ENCODE measurements at places on chromosomes 16 and 17. TPM values are rescaled to one million over a fixed set of nuclear protein-coding genes. Genes with fewer than 3 reads are reported as not detected.

- peaks cover 43% of the 10 kb centered on the region for H3K4me1 ChIP-seq
- H3K4me3 ChIP-seq: peak within 1 kb of the TSS; percentile 85
- H3K27me3 ChIP-seq: no peaks in the 10 kb centered on the region
- peak within 1 kb of the TSS; percentile 72 for H3K27ac ChIP-seq
- peak; percentile 85 for DNase-seq
Measured at GRCh38 chr17:38428112-38428642, at the start of gene ARHGAP23. ARHGAP23 (plus strand) TSS chr17:38428464; CDS start chr17:38428486, 22 bp downstream.

GRCh38 chr16:66516808-66517585 is 32.9 kb downstream of the TK2 start:
- peak overlapping the region; percentile 34 for H3K4me3 ChIP-seq
- no peaks in the 10 kb centered on the region for H3K27me3 ChIP-seq
- H3K27ac ChIP-seq: peak overlapping the region; percentile 97
- H3K4me1 ChIP-seq: peaks cover 80% of the 10 kb centered on the region

- H3K4me1 ChIP-seq: peaks cover 23% of the 10 kb centered on the region
- H3K36me3 ChIP-seq: no peaks in the 10 kb centered on the region
- H3K27me3 ChIP-seq: peaks cover 35% of the 10 kb centered on the region
- no peak for DNase-seq
- peak overlapping the region; percentile 42 for H3K4me3 ChIP-seq
Measured at GRCh38 chr17:30234964-30235363, 533 bp downstream of the SLC6A4 start.

DNA sequence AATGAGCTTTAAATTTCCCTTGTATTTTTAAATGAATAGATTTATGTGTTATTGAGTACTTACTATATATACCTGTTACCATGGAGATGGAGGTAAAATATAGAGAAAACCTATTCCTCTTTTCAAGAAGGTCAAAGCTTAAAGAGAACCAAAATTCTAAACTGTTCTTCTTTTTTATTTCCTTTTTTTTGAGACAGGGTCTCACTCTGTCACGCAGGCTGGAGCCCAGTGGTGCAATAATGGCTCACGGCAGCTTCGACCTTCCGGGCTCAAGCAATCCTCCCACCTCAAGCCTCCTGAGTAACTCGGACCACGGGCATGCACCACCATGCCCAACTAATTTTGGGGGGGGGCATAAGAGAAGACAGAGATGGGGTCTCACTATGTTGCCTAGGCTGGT is 25.0 kb upstream of the TMEM97 start:
- no peaks in the 10 kb centered on the region for H3K4me1 ChIP-seq
- no peak overlapping the region for H3K4me3 ChIP-seq
- H3K36me3 ChIP-seq: no peaks in the 10 kb centered on the region
- no peak for DNase-seq

- H3K27ac ChIP-seq: peak overlapping the region; percentile 39
- H3K4me1 ChIP-seq: peaks cover 17% of the 10 kb centered on the region
- H3K27me3 ChIP-seq: no peaks in the 10 kb centered on the region
- no peak for DNase-seq
- H3K36me3 ChIP-seq: no peaks in the 10 kb centered on the region
- H3K4me3 ChIP-seq: peak overlapping the region; percentile 2
Measured at GRCh38 chr17:28118362-28118761, 75.9 kb downstream of the NLK start.

GRCh38 chr16:11670171-11671131 is 2.2 kb downstream of the SNN start:
- H3K4me1 ChIP-seq: peaks cover 50% of the 10 kb centered on the region
- H3K27ac ChIP-seq: peak overlapping the region; percentile 74
- DNase-seq: no peak
- peak overlapping the region; percentile 85 for H3K4me3 ChIP-seq
- no peaks in the 10 kb centered on the region for H3K36me3 ChIP-seq

- H3K4me3 ChIP-seq: no peak overlapping the region
- no peak for DNase-seq
- H3K4me1 ChIP-seq: no peaks in the 10 kb centered on the region
- H3K27me3 ChIP-seq: no peaks in the 10 kb centered on the region
- no peaks in the 10 kb centered on the region for H3K36me3 ChIP-seq
Measured at GRCh38 chr17:41322094-41322902, 6.8 kb upstream of the KRTAP17-1 start.

DNA sequence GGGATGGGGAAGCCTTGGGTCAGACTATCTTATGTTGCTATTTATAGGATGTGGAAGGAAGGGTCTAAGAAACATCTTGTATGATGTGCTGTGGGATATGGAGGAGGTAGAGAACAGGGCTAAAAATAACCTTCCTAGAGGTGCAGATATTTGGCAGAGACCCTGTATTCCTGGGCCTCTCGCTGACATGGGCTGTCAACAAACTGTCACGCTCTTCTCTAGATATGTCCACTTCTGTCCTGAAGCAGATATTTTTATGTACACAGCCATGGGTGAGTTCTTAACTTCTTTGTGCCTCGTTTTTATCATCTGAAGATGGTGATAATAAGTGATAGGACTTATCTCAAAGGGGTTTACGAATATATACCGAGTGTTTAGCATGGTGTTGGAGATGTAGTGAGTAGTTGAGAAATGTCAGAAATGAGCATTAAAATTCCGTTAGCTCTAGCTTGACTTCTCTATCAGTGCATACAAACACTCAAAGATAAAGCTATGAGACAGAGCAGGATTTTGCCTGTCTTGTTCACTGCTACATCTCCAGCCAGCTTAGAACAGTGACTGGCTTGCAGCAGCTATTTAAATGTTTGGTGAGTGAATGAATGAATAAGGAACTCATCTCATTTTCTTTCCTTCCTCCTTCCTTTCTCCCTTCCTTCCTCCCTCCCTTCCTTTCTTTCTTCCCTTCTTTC is 2.9 kb upstream of the AQP8 start:
- no peaks in the 10 kb centered on the region for H3K4me1 ChIP-seq
- no peaks in the 10 kb centered on the region for H3K36me3 ChIP-seq
- H3K4me3 ChIP-seq: no peak overlapping the region
- DNase-seq: no peak
- no peak overlapping the region for H3K27ac ChIP-seq
- H3K27me3 ChIP-seq: no peaks in the 10 kb centered on the region

DNA sequence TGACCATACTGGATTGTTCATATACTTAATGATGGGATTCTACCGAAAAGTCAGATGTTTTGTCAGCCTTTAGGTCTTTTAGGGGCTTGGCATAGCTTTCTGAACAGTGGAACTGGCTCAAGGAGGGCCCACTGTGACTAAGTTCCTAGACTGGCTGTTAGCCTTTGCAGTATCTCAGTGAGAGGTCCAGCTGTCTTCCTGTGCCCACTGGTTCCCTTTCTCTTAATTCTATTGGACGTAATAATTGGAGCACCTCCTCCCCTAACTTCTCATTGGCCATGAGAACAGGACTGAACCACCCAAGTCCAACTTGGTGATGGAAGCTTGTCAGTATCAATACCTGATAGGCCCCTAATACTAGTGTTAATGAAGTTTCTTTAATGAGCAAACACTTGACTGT is 13.5 kb downstream of the KPNA2 start:
- no peak for DNase-seq
- H3K27me3 ChIP-seq: no peaks in the 10 kb centered on the region
- H3K27ac ChIP-seq: no peak overlapping the region
- peaks cover 7% of the 10 kb centered on the region for H3K4me1 ChIP-seq

GRCh38 chr16:2148714-2149629 is 547 bp downstream of the RAB26 start:
- H3K27ac ChIP-seq: no peak overlapping the region
- DNase-seq: peak; percentile 62
- no peaks in the 10 kb centered on the region for H3K27me3 ChIP-seq
- peaks cover 52% of the 10 kb centered on the region for H3K4me1 ChIP-seq
- H3K4me3 ChIP-seq: peak overlapping the region; percentile 37

Gene FBXO39
- 0.49 TPM for total RNA-seq

Gene GAST
- total RNA-seq: not detected

Gene SPATA32
- total RNA-seq: not detected

Gene ARHGDIA
- total RNA-seq: 386 TPM

Gene RNF151
- not detected for total RNA-seq

Gene KRT28
- not detected for total RNA-seq

Data from upper lobe of right lung (tissue), 1 donor.